ENCODE measurements at places on chromosomes 13 and 19. TPM values are rescaled to one million over a fixed set of nuclear protein-coding genes. Genes with fewer than 3 reads are reported as not detected.

The ARL11 gene
- total RNA-seq: 1.7 TPM

The ODAD3 gene
- not detected for total RNA-seq

The SYDE1 gene
- not detected for total RNA-seq

The MTUS2 gene
- not detected for total RNA-seq

The NANOS3 gene
- total RNA-seq: not detected

The C13orf46 gene
- total RNA-seq: 7.9 TPM

The EBI3 gene
- total RNA-seq: 0.40 TPM
